ENCODE measurements at places on chromosomes 11 and 22.

- DNase-seq: no peak
These were observed 8.5 kb downstream of the DCHS1 start for GRCh38 chr11:6646918-6647679.

- no peak for DNase-seq
These were observed 2.0 kb downstream of the FBLN1 start for GRCh38 chr22:45504373-45505341.

GRCh38 chr11:27949951-27950738 is 157.8 kb downstream of the KIF18A start:
- DNase-seq: no peak

DNA sequence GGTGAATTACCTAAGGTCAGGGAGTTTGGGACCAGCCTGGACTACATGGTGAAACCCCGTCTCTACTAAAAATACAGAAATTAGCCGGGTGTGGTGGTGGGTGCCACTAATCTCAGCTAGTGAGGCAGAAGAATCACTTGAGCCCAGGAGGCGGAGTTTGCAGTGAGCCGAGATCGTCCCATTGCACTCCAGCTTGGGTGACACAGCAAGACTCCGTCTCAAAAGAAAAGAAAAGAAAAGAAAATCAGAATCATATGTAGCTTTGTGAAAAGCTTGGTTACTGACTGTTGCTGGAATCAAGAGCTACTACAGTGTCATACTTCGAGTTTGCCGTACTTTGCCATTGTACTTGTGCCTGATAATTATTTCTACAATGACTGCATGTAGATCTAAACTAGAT is 4.2 kb upstream of the TMEM135 start:
- DNase-seq: no peak

DNA sequence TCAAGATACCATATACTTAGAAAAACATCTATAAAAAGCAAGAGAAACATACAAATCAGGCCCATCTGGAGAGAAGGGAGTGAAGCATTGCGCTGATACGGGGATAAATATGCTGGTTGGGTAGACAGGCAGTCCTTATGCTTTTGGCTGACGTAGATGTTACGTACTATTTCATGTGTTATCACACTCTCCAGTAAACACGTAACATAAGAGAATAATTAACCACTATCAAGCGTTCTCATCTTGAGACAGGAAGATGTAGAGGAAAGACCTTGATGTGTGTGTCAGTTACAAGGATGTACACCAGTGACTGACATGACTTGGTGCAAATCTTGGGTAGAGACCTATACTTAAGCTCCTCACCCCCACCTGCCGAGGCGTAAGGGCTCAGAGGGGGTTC is 86.7 kb upstream of the PRODH start:
- DNase-seq: no peak

Data from NCI-H2081 (cell line).